ENCODE measurements at places on chromosomes 5 and 9.

- no peak for DNase-seq
Observed at GRCh38 chr9:82930116-82930515, 132.8 kb downstream of the RASEF start.

DNA sequence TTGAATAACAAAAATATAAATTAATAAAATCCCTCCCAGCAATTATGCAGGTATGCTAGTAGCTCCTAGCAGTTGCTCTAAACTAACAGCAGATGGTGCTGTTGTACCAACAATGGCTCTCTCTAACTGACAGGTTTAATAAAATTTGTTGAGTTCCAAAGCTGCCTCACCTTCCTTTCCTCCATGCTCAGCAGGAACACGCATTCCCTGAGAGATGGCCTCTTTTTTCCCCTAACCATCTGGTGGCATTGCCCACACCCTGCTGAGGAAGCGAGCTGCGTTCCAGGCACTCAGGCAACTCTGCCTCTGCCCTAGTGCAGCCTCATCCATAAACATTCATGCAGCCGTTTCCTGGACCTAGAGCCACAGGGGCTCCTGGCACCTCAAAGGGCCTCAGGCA, 106.2 kb downstream of the KLHL3 start:
- DNase-seq = peak; percentile 53

DNA sequence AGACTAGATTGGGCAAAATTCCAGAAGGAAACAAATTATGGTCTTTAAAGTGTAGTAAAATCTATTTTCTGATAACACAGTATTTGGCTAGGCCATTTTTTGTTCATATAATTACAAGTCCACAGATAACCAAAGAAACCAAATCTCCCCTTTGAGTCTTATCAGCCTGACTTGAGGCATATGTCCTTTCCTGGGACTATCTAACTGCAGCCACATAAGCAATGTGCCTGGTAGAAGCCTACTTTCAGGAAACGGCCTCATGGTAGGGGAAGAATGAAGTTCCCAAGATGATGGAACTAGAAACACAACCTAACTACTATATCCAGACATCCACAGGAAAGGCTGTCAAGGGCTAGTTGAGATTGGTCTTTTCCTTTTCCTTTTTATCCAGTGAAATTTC, 130.0 kb downstream of the PIK3R1 start:
- DNase-seq = no peak

DNA sequence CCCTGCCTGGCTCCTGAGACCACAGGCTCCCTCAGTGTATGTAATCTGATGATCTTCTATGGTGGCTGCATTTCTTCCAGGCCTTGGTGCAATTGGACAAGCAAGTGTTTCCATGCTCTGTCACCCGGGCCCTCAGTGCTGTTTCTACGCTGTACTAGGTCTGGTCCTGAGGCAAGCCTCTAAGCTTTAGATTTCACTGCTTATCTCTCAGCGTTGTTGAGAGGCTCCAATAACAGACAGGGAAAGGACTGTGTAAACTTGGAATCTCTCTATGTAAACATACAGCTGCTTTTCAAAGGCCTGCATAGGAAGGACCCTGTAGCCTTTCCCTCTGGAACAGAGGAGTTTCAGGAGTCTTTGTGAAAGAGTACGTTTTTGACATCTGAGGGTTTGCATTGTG, 38.6 kb upstream of the NFIB start:
- peak; percentile 38 for DNase-seq

DNA sequence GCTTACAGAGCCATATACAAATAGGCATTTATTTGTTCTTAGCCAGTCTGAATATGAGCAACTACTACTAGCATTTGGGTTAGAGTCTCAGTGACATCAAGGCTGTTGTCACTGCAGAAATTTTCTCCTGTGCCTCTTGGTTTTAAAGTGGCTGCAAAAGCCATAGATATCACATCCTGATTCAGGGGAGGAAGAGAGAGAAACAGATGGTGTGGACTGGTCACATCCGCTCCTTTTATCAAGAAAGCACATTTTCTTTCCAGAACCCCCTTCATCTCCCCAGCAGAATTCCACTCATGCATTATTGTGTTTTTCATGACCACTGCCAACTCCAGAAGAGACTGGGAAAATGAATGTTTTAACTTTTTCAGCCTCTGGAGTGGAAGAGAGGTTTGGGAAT, 69.8 kb downstream of the PTTG1 start:
- no peak for DNase-seq

DNA sequence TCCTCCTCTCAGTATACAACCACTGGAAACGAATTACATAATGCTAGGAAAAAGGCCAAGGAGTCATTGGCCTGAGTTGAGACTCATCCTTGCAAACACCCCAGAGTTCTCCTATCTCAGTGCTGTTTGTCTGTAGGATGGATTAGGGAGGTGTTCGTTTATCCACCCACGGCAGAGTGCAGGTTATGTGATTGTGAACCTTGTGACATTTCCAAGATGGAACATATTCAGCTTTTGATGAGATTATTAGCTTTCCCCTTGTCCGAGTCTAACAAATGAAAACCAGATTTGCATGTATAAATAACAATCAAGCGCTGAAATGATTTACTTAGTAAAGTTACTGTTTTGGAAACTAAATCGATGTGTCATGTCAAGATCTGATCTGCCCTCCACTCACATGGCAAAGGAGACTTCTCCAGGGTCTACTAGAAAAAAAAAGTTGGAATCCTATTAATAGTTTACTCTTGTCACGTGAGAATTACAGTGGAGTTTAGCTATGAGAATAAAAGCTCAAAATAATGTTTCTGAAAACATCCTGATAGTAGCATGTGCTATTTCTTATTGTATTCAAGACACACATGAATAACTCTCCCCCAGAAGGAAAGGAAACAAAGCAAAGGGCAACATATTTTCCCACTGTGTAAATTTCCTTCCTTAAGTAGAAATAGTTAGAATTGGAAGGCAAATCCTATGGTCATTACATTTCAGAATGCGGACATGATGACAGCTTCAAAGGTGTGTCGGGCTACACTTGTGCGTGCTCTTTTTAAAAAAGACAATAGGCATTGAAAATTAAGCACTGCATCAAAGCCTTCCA, 600.4 kb downstream of the EBF1 start:
- no peak for DNase-seq

DNA sequence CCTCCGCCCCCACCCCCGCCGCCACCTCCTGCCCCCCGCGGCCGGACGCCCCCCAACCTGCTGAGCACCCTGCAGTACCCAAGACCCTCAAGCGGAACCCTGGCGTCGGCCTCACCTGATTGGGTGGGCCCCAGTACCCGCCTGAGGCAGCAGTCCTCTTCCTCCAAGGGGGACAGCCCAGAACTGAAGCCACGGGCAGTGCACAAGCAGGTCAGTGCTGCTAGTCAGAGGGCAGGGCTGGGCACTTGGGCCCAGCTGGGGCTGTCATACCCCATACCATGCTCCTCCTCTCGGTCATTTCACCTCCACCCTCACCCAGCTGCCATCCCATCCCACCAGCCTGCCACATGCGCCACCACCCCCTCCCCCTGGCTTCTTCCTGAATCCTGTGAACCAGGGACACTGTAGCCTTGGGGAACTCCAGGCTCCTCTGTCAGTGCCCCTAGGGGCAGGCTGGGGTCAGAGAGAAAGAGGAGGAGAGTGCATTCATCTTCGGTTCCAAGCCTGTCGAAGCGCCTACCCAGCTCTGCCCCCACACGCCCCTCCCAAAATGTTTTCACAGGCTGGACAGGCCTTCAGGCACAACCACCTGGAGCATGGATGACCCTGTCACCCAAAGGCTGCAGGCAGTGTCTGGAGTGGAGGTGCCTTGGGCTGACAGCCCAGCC, 122.0 kb downstream of the DAB2IP start:
- DNase-seq = no peak

DNA sequence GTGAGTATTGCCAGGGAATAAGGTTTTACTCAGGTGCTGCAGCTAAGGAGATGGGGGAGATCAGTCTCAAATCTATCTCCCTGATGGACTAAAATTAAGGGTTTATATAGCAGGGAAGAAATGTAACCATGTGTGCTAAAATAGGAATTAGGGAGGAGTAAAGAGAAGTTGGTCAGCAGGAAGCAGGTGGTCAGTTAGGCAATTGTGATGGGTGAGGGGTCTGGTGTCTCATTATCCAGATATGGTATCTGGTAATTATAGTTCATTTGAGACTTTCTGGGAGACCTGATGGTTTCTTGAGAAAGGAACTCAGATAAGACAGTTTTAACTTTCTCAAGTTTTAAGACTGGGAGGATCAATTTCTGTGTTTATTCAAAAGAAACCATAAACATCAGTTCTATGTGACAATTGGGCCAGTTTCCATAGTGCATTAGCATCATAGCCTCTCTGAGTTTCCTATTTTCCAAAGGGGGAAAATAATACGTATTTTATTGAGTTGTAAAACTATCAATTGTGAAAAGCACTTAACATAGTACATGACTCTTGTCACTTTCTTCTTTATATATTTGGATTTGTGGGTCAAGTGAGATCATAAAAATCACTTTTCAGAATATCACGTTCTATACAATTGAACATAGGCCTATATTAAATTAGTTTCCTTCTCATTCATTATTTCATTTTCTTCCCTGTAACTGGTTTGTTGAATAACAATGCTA, 115.9 kb downstream of the ZSWIM6 start:
- no peak for DNase-seq

- no peak for DNase-seq
Observed at GRCh38 chr9:94554078-94554438, 825 bp upstream of the PCAT7 start.

- DNase-seq = no peak
Observed at GRCh38 chr9:70902171-70902570, 219.2 kb downstream of the TRPM3 start.
